T-cell (primary cell): ENCODE measurements at places on chromosomes 16 and 17.

DNA sequence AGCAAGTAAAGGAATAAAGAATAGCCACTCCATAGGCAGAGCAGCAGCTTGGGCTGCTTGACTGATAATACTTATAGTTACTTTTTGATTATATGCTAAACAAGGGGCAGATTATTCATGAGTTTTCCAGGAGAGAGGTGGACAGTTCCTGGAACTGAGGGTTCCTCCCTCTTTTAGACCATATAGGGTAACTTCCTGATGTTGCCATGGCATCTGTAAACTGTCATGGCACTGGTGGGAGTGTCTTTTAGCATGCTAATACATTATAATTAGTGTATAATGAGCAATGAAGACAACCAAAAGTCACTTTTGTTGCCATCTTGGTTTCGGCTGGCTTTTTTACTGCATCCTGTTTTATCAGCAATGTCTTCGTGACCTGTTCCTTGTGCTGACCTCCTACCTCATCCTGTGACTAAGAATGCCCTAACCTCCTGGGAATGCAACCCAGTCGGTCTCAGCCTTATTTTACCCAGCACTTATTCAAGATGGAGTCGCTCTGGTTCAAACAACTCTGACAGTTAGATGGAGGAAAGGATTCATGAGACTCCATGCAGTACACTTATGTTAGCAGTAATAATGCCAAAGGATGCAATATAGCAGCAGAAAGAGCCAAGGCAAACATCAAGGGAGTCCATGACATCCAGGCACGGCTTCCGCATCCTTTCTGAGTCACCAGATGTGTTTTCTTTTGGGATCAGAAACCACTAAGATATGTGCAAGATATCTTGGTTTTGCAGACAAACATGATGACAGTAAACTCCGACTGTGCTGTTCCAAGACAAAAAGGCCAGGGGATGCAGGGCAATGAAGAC lies 55.8 kb upstream of the B4GALNT2 start:
- no peak for DNase-seq

GRCh38 chr17:3474212-3474611 lies 1.6 kb upstream of the ASPA start:
- no peak for DNase-seq

GRCh38 chr17:44159519-44160210 lies 10.8 kb upstream of the ASB16 start:
- DNase-seq = no peak

DNA sequence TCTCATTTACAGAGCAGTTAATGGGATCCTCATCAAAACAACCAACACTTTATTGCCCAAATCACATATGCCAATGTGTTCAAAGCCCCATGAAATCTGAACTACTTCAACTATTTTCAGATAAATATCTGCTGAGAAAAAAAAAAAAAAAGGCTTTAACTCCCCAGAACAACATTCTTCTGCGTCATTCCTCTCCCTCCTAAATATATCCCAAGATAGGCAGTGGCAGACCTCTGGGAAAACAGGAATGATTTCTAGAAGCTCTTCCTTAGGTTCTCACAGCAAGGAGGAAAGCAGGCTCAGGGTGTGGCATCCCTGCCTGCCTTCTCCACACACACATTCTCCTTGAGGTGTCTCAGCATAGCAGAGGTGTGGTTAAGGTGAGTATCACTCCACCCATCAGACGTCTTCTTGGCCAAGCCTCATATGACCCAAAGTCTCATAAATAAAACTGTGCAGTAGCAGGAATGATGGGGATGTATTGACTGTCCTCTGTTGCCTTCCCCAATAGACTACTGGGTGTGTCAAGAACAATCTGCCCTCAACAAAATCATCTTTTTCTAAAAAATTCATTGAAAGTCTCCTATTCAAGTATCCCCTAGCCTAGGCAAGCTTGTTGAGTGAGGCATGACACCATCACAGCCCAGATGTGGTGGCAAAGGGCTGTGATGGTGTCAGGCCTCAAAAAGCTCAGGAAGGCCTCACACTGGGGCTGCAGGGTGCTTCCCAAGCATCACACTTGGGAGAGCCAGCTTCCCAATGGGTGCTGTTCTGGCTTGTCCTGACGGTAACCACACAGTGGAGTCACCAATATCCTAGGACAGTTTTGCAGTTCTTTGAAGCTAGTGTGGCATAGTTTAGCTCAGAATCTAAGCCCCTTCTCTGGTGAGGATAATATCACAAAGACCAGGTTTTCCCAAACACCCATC lies 135.4 kb upstream of the SOX9 start:
- no peak for DNase-seq

DNA sequence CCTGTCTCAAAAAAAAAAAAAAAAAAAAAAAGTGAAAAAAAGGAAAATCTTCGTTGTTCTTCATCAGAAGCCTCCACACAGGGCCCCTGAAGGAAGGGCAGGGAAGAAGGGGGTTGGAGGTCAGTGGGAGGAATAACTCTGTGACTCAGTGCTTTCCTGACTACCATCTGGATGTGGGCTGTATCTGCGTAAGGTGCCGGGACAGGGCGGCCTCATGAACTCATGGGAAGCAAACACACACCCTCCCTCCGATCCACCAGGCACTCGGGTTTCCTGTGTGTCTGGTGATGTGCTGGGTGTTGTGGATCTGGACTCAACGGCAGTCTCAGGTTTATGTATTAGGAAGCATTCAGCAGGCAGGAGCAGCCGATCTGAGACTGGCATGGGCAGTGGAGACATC lies 691.6 kb downstream of the WWOX start:
- no peak for DNase-seq

DNA sequence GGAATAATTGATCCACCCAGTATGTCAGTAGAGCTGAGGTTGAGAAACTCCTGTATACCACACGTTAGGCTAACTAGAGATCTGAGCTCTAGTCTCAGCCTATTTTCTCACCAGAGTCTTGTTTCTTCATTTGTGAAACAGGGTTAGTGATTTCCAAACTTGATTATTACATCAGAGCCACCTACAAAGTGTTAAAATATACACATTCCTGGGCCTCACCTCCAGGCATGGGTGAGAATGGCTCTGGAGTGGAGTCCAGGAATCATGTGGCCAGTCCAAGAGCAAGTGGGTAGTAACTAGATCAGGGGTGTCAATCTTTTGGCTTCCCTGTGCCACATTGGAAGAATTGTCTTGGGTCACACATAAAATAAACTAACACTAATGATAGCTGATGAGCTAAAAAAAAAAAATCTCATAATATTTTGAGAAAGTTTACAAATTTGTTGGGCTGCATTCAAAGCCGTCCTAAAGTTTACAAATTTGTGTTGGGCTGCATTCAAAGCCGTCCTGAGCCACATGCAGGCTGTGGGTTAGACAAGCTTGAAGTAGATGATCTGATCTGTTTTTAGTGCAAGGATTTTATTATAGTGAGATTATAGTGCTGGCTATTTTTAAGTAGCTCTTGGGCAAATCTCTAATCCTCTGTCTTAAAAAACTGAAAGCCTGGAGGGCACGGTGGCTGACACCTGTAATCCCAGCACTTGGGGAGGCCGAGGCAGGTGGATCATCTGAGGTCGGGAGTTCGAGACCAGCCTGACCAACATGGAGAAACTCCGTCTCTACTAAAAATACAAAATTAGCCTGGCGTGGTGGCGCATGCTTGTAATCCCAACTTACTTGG lies 20.4 kb downstream of the PRCD start:
- no peak for DNase-seq

- DNase-seq = no peak
Measured at GRCh38 chr16:77443357-77444146, 8.7 kb upstream of the ADAMTS18 start.

GRCh38 chr16:63195336-63195735 lies 1159.1 kb upstream of the CDH8 start:
- DNase-seq = no peak
